D341Med (cell line): ENCODE measurements at places on chromosomes 11 and 22.

DNA sequence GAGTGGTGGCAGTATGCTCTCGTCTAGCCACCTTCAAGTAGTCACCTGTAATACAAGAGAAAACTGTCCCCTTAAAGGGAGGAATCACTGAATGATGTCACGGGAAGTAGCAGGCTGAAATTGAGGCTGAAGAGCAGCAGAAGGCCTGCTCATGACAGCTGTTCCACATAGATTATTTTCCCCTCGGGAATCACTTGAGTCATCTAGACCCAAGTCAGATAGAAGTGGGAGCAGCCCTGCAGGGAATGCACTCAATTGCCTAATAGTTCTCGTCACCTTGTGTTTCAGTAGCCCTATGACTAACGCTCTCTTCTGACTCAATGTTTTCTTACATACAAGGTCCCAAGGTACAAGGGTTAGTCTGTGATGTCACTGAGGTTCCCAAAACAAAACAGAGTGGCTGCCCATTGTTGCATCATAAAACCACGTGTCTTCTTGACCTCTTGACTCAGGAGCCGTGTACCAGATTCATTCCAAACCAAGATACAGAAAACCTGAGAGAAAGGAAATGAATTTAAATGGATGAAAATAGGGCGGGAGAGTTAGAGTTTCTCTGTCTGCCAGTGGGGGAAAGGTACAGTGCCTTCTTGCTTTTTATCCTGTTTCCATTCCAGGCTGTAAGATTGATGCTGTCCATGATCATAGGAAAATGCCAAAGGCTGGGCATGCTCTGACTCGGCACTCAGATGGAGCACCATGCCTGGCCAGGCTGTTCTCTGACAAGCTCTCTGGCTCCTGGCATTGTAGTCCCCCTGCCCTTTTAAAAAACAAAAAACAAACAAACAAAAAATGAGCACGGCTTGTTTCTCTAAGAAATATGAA, 21.6 kb upstream of the C11orf96 start:
- DNase-seq: peak; percentile 69

- DNase-seq: no peak
Measured at GRCh38 chr11:113587308-113587739, 112.1 kb upstream of the DRD2 start.

DNA sequence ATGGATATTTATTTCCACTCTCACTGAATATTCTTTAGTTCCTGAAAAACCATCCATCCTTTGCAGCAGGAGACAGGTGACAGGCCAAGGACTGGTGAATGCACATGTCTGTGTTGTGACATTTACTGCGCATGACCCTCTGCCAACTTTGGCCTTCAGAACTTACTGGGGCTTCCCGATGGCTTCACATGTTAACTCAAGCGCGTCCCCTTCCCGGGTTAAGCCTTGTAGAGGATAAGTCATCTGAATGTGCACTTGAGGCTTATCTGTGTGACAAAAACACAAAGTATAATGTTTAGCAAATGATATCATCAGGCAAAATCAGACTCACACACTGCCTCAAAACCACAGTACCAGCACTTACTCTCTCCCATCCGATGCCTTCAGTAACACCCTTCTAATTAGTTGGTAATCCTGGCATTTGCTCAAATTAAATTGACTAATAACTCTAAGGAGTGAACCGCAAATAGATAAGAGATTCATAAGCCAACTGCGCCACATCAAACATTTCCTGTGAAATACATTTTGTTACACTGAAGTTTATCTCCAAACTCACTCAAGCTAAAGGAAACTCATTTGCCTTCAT, 286.4 kb downstream of the CADM1 start:
- DNase-seq: no peak

DNA sequence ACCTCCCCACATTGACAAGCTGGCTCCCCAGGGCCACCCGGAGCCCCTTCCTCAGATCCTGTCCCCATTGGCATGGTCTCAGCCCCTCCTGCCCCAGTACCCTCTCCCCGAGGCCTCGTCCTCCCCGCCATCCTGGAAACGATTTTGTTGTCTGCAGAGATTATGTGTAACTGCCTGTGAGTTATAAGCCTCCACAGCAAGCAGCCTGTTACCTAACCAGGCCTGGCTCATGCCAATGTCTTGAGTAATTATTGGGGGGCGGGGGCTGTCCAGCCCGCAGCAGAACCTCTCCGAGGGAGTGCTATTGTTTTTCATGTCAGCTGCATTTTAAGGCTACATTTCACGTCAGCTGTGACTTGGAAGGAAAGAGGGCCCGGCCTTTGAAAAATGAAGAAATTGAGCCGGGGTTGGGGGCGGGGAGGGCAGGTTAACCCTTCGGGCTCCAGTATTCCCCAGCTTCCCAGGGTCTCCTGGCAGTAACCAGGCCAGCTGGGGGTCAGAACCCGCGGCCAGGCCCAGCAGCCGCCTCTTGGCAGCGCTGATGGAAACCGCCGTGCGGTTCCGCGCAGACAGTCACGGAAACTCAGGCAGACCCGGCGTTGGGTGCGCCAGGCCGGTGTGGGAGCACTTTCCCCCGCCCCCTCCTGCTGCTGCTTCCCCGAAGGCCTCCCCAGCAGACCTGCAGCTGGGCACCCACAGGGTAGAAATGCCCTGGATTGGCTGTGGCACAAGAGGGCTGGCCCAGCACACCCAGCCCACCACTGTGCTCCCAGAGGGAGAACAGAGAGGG, 59.5 kb downstream of the CDKN1C start:
- no peak for DNase-seq

- no peak for DNase-seq
Measured at GRCh38 chr11:117478926-117479325, 151.3 kb downstream of the CEP164 start.

DNA sequence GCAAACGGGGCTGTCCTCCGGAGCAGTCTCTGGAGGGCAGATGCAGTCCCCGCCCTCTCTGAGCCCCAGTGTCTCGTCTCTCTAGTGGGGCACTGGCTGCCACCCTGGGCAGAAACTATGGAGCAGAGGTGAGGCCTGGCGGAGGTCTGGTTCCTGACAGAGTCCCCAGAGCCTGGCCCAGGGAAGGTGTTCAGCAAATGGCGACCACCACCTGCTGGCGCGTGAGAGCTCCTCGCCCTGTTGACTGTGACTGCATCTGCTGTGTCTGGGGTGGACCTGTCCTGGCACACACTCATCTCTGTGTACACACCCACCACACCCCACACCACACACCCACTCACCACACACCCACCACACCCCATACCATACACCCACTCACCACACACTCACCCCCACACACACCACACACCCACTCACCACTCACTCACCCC, 18.3 kb upstream of the TTLL12 start:
- DNase-seq: no peak

DNA sequence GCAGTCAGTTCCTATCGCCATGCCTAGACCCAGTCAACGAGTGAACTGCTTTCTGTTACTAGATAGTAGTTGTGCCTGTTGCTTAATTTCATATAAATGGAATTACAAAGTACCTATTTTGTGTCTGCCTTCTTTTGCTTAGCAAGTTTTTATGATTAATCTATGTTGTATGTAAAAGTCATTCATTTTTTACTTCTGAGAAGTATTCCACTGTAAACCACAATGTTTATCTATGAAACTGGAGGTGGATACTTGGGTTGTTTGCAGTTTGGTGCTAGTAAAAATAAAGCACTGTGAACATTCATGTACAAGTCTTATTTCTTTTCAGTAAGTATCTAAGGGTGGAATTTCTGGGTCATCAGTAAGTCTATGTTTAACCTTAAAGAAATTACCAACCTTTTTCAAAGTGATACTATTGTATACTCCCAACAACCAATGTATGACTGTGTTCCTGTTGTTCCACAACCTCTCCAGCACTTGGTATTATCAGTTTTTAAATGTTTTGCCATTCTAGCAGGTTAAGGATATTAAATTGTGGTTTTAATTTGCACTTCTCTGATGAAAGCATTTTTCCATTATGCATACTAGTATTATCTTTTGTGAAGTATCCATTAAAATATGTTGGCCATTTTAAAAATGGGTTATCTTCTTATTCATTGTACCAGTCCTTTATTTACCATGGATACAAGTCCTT, 68.2 kb downstream of the DNAJC24 start:
- DNase-seq: no peak

- no peak for DNase-seq
Measured at GRCh38 chr11:6013042-6013441, 6.3 kb upstream of the OR56A4 start.

- no peak for DNase-seq
Measured at GRCh38 chr11:78763664-78764063, 189.0 kb upstream of the NARS2 start.

DNA sequence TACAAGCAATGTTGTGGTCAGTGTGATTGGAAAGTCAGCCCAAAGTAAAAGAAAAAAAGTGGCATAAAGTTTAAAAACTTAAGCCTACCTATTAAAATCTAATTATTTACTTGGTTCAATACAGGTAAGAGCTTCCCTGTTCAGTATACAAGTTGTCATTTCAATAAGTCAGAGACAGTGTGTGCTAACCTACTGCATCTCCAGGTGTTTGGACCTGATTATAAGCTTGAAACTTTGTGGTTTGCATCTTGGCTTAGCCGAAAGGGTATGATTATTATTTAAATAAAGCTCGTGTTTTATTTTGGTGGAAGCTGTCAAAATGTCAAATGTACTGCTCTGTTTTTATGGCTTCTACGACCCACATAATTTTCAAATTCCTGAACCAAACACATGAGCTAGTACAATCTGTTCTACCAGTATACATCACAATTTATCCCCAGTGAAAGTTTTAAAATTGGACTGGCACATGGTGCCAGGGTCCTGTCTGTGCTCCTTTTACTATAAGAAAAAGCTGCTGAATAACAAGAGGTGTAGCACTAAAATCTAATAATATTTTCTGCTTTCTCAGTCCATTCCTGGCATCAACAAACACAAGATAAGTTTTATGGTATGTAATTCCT, 103.9 kb upstream of the ANO3 start:
- DNase-seq: no peak

GRCh38 chr11:30852091-30852490, 265.9 kb upstream of the MPPED2 start:
- no peak for DNase-seq

DNA sequence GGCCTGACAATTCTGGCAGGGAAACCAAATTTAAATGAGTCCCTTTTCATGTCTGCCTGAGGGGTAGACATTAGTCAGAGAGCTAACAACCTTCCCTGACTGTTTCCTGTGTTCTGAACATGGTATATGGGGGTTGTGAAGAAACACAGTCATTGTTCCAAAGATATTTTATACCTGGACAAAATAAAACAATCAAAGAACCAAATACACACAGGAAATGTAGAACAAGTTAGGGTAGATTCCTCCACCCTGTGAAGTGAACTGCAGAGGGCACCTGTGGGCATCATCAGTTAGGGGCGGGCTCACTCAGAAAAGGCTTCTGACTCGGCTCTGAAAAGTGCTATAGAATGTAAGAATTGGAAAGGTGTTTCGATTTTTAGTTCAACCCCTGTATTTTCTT, 231.9 kb upstream of the CADM1 start:
- no peak for DNase-seq

- no peak for DNase-seq
Measured at GRCh38 chr11:124219126-124219525, 21.8 kb upstream of the OR8G1 start.
